ENCODE measurements at places on chromosomes 1 and 21. TPM values are rescaled to one million over a fixed set of nuclear protein-coding genes. Genes with fewer than 3 reads are reported as not detected.
A peak's percentile ranks its signal among the peaks of the same experiment; 100 is the strongest.

DNA sequence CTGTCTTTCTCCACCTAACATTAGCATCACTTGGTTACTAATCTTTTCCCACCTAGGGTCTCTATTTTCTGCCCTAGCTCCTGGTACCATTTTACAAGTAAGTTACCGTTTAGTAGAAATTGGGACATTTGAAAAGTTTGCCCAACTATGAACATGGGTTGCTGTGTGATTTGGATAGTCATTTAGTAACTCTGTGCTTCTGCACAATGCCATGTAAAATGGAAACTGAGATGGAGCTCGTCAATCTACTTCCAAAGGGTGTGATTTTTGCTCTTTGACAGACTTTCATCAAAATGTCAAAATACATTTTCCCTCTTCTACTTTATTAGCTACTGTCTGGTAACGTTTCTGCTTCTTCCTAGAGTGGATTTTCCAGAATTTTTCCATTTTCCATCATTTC is 381.5 kb upstream of the B3GALT2 start:
- DNase-seq = no peak

The PRAMEF8 gene
- total RNA-seq = not detected

DNA sequence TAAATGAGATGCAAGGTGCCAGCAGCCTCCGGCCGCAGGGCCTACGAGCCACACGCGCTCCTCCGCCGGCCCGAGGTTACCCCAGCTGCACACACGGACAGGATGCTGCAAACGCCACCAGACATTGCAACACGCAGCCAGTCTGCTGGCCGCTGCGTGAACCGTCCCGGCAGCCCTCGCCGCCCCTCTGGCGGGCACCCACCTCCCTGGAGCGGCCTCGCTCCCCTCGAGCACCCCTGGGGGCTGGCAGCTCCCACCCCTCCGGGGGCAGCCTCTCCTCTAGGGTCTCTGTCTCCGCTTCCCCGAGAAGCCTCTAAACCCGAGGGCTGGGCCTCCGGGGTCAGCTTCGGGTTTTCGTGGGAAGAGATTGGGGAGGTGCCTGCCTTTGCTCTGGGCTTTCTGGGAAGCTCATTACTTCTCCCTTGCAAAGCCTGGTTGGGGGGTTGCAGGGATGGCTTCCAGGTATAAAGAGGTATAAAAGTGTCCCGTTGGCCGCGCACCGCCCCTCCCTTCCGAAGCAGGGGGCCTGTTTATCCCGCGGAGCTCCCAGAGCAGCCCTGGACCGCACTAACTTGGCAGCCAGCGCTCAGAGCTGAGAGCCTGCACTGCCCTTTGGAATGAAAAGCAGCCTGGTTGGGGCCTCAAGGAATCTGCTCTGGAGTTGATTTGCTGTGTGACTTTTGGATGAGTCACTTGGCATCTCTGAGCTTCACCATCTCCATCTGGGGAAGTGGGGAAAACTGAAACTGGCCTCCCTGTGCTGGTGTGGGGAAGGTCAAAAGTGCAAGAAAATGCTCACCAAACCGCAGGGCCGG is 21.8 kb downstream of the DHRS3 start:
- peak; percentile 98 for DNase-seq

DNA sequence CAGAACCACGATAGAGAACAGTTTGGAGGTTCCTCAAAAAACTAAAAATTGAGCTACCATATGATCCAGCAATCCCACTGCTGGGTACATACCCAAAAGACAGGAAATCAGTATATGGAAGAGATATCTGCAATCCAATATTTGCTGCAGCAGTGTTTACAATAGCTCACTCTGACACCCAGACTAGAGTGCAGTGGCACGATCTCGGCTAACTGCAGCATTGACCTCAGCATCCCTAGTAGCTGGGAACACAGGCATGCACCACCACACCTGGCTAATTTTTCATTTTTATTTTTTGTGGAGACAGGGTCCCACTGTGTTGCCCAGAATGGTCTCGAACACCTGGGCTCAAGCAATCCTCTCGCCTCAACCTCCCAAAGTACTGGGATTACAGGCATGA is 13.1 kb downstream of the TTC13 start:
- no peak for DNase-seq

GRCh38 chr1:119978018-119978505 is 81.7 kb upstream of the ADAM30 start:
- DNase-seq = no peak

The DISC1 gene
- 6.1 TPM for total RNA-seq

The LAMTOR5 gene
- 177 TPM for total RNA-seq

- no peak for DNase-seq
Observed at GRCh38 chr1:31180338-31180737, 59.3 kb downstream of the NKAIN1 start.

DNA sequence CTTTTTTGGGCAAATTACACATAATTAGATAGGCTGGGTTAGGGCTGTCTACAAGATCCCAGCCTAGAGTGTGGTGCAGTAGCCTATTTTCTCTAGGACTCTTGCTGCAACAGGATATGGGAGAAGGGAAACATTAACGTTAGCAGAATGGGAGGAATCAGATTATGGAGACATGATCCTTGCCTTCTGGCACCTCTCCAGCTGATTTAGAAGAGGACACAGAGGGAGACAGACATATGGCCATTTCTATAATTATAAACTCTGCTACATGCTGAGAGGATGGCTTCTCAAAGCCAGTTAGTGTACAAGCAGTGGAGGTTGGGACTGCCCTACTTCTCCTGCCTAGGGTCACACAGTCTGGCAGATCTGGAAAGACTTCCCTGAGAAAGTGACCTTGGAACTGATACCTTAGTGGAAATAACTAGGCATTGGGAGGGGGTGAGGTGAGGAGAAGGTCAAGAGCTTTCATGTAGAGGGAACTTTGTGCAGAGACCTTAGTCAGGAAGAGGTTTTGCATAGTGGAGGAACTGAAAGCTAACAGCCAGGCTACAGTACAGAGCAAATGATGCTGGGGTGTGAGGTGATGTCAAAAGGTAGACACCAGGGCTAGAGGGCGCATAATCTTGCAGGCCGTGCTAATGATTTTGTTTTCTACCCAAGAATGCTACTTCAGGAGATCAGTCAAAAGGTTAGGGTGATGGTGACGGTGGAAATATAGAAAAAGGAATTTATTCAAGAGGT is 1.2 kb upstream of the CD1D start:
- DNase-seq = no peak

The TNFRSF8 gene
- total RNA-seq = under 0.01 TPM
